ENCODE measurements at places on chromosomes 6 and 20. TPM values are rescaled to one million over a fixed set of nuclear protein-coding genes. Genes with fewer than 3 reads are reported as not detected.

- peak; percentile 71 for DNase-seq
Observed at GRCh38 chr6:15434263-15434662, 188.4 kb downstream of the JARID2 start.

- no peak for DNase-seq
Observed at GRCh38 chr6:124694139-124694705, 268.0 kb upstream of the RNF217 start.

- DNase-seq: no peak
Observed at GRCh38 chr6:153367021-153367420, 235.9 kb upstream of the RGS17 start.

GRCh38 chr6:131949909-131950766 is 1.0 kb downstream of the CCN2 start:
- DNase-seq: peak; percentile 92

DNA sequence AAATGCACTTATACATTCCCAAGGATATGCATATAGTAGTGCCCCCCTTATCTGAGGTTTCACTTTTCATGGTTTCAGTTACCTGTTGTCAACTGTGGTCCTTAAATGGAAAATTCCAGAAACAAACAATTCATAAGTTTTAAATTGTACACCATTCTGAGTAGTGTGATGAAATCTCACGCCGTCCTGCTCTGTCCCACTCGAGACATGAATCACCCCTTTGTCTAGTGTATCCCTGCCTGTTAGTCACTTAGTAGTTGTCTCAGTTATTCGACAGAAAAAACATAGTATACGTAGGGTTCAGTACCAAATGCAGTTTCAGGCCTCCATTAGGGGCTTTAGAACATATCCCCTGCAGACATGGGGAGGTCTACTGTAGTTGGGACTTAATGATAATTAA is 57.0 kb downstream of the MAP1LC3A start:
- DNase-seq: no peak

DNA sequence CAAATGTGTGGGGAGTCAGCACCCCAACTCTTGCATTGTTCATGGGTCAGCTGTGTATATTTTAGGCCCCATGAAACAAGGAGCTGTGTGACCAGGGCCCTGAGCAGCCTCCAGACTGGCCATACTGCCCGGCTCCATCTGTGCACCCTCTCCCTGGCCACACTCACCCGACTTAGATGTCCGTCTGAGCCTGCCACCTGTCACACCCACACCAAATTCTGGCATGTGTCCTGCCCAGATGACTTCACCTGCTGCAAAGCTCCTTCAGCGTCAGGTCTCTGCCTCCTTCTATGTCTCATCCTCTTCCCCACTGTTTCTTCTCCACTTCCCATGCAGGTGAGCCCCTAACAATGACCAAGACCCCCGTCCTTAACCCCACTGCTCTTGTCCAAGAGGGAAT is 88.1 kb upstream of the THBS2 start:
- DNase-seq: no peak

DNA sequence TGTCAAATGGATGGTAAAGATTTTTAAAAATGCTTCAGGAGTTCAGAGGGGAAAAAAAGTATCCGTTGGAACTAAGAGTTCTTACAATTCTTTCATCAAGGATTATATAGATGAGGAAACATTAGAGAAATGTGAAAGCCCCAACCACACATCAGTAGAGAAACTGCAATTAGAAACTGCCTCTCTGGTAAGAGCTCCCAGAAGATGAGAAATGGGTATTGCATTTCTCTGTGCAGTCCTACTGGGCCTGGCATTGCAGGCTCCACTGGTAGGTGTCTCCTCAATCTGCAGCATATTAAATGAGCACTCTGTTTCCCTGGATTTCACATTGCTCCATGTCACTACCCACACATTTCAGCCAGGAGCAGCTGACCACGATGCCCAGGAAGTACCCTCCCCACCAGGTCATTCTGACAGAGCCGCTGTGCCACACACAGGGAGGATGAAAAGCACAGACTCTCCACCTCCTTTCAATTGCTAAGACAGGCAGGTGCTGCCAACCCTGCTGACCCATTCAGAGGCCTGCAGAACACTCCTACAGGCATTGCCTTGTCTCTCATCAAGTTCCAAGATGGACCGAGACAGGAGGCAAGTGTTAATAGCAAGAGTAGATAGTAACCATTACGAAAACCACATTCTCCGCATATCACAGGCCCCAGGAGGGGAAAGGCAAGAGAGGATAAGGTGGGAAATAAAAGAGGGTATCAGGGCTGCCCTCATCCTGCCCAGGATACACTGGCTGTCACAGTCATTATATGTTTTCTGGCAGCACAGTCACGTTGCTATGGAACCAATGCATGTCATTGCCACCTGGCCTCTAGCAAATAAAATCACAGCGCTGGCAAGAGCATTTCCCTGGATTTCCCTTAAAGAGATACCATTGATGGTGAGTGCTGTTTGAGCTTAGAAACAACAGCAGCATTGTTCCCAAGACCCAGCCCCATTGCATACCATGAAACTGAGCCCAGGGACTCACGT is 241.7 kb downstream of the ATXN1 start:
- peak; percentile 71 for DNase-seq

Gene RNF182
- total RNA-seq: 3.6 TPM

Gene PRRT1
- total RNA-seq: 2.0 TPM

Gene KIF25
- total RNA-seq: 0.81 TPM

Gene CARMIL1
- 20.5 TPM for total RNA-seq

Gene GATA5
- total RNA-seq: 2.5 TPM

Data from endodermal cell (in vitro differentiated cells).